ENCODE measurements at places on chromosomes 3 and 15. TPM values are rescaled to one million over a fixed set of nuclear protein-coding genes. Genes with fewer than 3 reads are reported as not detected.

DNA sequence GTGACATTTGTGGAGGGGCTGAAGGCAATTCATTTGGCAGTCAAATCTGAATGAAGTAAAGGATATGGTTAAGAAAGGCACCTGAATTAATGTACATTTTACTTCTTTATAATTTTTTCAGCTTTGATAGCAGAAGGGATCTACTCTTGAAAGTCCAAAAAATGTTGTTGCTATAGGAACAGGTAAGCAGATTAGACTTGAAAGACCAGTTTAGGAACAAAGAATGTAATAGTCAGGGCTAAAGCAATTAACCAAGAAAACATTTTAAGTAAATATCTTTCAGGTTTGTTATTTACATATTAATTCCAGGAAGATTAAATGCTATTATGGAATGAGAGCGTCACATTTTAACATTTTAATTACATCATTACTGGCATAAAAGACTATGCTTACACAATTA, 1.1 kb downstream of the ATP13A4 start:
- no peak for DNase-seq
- H3K27ac ChIP-seq: no peak overlapping the region
- H3K4me1 ChIP-seq: no peaks in the 10 kb centered on the region
- H3K36me3 ChIP-seq: no peaks in the 10 kb centered on the region
- no peak overlapping the region for H3K4me3 ChIP-seq
- peaks cover 10% of the 10 kb centered on the region for H3K27me3 ChIP-seq

- no peaks in the 10 kb centered on the region for H3K27me3 ChIP-seq
- H3K4me3 ChIP-seq: no peak overlapping the region
- no peaks in the 10 kb centered on the region for H3K36me3 ChIP-seq
- H3K27ac ChIP-seq: no peak overlapping the region
- DNase-seq: no peak
- H3K4me1 ChIP-seq: no peaks in the 10 kb centered on the region
These were observed 170.6 kb upstream of the EPHA3 start for GRCh38 chr3:88936831-88937230.

DNA sequence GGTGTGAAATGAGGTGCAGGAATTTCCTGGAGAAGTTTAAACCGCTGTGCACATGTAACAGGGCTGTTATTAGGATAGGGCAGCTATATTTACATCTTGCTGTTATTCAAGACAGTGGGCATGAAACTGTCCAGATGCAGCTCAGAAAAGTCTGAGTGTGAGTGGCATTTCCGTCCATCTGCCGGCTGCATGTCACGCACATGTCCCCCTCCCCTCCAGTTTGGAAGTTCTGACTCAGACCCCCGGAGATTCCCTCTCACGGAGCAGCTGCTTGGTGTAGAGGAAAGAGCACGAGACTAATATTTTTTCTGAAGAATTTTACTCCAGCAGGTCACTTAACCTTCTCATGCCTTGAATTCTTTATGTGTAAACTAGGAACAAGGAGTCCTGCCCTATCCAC, 69.8 kb downstream of the FEM1B start:
- H3K36me3 ChIP-seq: no peaks in the 10 kb centered on the region
- no peak for DNase-seq
- H3K4me1 ChIP-seq: no peaks in the 10 kb centered on the region
- H3K4me3 ChIP-seq: no peak overlapping the region
- no peaks in the 10 kb centered on the region for H3K27me3 ChIP-seq

- no peaks in the 10 kb centered on the region for H3K27me3 ChIP-seq
- H3K4me1 ChIP-seq: no peaks in the 10 kb centered on the region
- no peak for DNase-seq
- H3K36me3 ChIP-seq: no peaks in the 10 kb centered on the region
- H3K27ac ChIP-seq: no peak overlapping the region
These were observed 250.5 kb downstream of the ADAMTSL3 start for GRCh38 chr15:83904107-83905040.

- H3K4me1 ChIP-seq: no peaks in the 10 kb centered on the region
- DNase-seq: no peak
- H3K36me3 ChIP-seq: no peaks in the 10 kb centered on the region
- H3K4me3 ChIP-seq: no peak overlapping the region
These were observed 515.6 kb downstream of the SHQ1 start for GRCh38 chr3:72332689-72333088.

- DNase-seq: no peak
- no peak overlapping the region for H3K4me3 ChIP-seq
- no peak overlapping the region for H3K27ac ChIP-seq
- no peaks in the 10 kb centered on the region for H3K4me1 ChIP-seq
These were observed 415.5 kb downstream of the FHIT start for GRCh38 chr3:60835796-60836195.

GRCh38 chr3:28947751-28948150, 333.1 kb upstream of the RBMS3 start:
- no peaks in the 10 kb centered on the region for H3K4me1 ChIP-seq
- no peak for DNase-seq
- no peak overlapping the region for H3K27ac ChIP-seq
- H3K4me3 ChIP-seq: no peak overlapping the region
- no peaks in the 10 kb centered on the region for H3K27me3 ChIP-seq

GRCh38 chr3:111545349-111545748, 3.4 kb downstream of the CD96 start:
- no peak overlapping the region for H3K4me3 ChIP-seq
- no peaks in the 10 kb centered on the region for H3K4me1 ChIP-seq
- no peaks in the 10 kb centered on the region for H3K36me3 ChIP-seq
- H3K27ac ChIP-seq: no peak overlapping the region
- no peak for DNase-seq

GRCh38 chr15:42151736-42152135, 4.7 kb downstream of the PLA2G4F start:
- no peak overlapping the region for H3K27ac ChIP-seq
- H3K4me1 ChIP-seq: no peaks in the 10 kb centered on the region
- no peaks in the 10 kb centered on the region for H3K36me3 ChIP-seq
- DNase-seq: no peak
- no peaks in the 10 kb centered on the region for H3K27me3 ChIP-seq

GRCh38 chr3:178785961-178786360, 249.7 kb downstream of the KCNMB2 start:
- no peak overlapping the region for H3K27ac ChIP-seq
- no peak for DNase-seq
- H3K27me3 ChIP-seq: no peaks in the 10 kb centered on the region
- no peaks in the 10 kb centered on the region for H3K36me3 ChIP-seq

DNA sequence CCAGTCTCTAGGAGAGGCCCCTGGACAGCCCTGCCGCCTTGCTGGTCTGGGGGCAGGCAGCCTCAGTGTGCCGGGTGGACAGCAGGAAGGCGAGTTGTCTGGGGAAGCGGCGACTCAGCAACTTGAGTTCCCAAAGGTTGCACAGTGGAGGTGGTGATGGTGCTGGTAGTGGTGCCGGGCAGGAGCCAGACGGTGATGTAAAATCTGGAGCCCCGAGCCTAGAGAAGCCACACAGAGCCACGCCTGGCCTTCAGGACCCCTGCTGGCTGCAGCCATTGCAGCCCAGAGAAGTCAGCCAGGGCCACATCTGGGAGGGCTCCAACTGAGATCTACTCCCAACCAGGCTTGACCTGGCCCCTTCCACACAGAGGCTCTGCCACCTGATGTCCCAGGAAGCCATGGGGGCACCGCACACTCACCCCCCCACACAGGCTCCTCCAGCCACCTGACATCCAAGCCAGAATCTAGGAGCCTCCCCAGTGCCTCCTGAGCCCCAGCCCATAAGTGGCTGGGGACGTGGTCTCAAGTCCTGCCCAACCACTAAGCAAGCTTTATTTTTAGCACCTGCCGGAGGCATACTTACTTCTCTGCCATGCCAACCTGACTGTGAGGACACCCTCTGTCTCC, 8.8 kb downstream of the C3orf22 start:
- H3K27me3 ChIP-seq: no peaks in the 10 kb centered on the region
- DNase-seq: no peak
- no peaks in the 10 kb centered on the region for H3K4me1 ChIP-seq
- H3K27ac ChIP-seq: no peak overlapping the region

GRCh38 chr15:96774216-96774615, 443.7 kb downstream of the NR2F2 start:
- H3K36me3 ChIP-seq: no peaks in the 10 kb centered on the region
- H3K4me1 ChIP-seq: no peaks in the 10 kb centered on the region
- H3K4me3 ChIP-seq: no peak overlapping the region
- DNase-seq: no peak
- no peak overlapping the region for H3K27ac ChIP-seq

GRCh38 chr3:29609328-29609811, 328.5 kb downstream of the RBMS3 start:
- DNase-seq: no peak
- H3K36me3 ChIP-seq: no peaks in the 10 kb centered on the region
- no peak overlapping the region for H3K27ac ChIP-seq

DNA sequence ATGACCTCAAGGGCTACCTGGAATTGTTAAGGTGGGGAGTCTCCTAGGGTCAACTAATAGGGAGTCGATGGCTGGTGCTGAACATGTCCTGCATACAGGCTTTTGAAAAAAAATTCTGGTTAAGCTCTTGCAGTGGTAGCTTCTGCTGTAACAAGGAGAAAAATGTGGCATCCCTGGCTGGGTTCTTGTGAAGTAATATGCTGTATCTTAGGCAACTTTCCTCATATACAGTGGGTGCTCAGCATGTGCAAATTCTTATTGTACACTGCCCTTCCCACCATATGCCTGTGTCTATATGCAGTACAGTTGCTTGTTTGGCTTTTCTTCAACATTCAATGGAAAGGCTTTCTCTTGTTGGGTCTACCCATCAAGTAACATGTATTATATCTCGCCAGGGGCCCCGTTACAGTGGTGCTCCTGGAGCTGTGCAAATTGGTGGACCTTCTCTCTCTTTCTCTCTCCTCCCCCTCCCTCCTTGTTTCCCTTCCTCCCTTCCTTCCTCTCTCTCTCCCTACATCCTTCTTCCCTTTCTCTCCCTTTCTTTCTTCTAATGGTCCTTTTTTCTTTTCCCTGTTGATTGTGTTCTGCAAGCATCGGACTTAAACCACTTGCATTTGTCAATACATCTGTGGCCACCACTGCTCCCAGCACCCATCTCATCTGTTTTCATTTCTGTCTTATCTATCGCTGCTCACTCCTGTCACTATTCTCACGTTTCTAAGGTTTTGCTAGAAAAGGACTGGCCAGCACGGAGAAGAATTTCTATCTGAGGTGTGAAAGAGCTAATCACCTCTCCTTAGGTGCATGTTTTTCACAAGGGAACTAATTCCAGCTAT, 35.2 kb downstream of the TGFBR2 start:
- no peak overlapping the region for H3K4me3 ChIP-seq
- peaks cover 8% of the 10 kb centered on the region for H3K36me3 ChIP-seq
- no peaks in the 10 kb centered on the region for H3K4me1 ChIP-seq

- H3K36me3 ChIP-seq: no peaks in the 10 kb centered on the region
- H3K27me3 ChIP-seq: no peaks in the 10 kb centered on the region
- no peak overlapping the region for H3K27ac ChIP-seq
These were observed 67.2 kb downstream of the LIPC start for GRCh38 chr15:58498821-58499580.

DNA sequence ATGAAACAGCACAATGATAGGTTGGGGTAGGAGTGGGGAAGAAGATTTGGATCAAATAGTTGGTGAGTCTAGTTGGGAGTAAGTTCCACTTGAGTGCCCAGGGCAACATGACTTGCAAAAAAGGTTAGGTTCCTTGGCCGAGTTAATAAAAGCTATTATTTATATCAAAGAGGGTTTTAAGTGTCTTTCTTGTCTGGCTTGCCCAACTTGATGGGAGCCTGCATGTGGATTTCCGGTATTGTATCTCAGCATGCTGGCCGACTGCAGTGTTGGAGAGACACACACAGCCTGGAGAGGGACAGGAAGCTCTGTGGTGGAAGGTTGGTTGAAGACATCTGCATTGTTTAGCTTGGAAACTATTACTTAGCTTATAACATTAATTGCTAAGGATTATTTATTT, 449.5 kb upstream of the TBL1XR1 start:
- H3K27me3 ChIP-seq: no peaks in the 10 kb centered on the region
- H3K36me3 ChIP-seq: no peaks in the 10 kb centered on the region
- no peak overlapping the region for H3K4me3 ChIP-seq
- DNase-seq: no peak
- no peaks in the 10 kb centered on the region for H3K4me1 ChIP-seq
- peak overlapping the region; percentile 5 for H3K27ac ChIP-seq

GRCh38 chr3:102302020-102302419, 132.8 kb upstream of the ZPLD1 start:
- H3K4me1 ChIP-seq: no peaks in the 10 kb centered on the region
- no peaks in the 10 kb centered on the region for H3K36me3 ChIP-seq
- no peak overlapping the region for H3K4me3 ChIP-seq
- no peak for DNase-seq
- H3K27ac ChIP-seq: no peak overlapping the region

DNA sequence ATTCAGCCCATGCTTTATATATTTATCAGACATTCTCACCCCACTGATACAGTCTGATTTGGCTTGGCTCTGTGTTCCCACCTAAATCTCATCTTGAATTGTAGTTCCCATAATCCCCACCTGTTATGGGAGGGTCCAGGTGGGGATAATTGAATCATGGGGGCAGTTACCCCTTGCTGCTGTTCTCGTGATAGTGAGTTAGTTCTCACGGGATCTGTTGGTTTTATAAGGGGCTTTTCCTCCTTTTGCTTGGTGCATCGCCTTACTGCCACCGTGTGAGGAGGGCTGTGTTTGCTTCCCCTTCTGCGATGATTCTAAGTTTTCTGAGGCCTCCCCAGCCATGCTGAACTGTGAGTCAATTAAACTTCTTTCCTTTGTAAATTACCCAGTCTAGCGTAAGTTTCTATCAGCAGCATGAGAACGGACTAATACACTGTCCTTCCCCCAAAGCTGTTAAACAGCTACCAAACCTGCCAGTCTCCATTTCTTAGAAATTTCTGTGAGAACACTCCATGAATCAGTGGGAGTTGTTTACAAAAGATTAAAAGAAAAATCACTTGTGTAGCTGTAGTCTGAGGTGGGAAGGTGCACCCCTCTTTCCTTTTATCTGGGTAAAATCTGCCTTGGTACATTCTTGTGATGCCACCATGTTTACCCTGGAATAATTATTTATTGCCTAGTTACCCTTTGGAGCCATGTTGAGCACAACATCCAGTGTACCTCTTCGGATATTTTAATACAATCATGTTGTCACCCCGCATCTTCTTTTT, 160.5 kb downstream of the THSD4 start:
- H3K4me3 ChIP-seq: no peak overlapping the region
- peaks cover 38% of the 10 kb centered on the region for H3K4me1 ChIP-seq
- H3K27me3 ChIP-seq: no peaks in the 10 kb centered on the region
- H3K36me3 ChIP-seq: no peaks in the 10 kb centered on the region
- DNase-seq: no peak

GRCh38 chr15:93485438-93486327, 396.7 kb upstream of the RGMA start:
- no peak overlapping the region for H3K27ac ChIP-seq
- no peaks in the 10 kb centered on the region for H3K36me3 ChIP-seq
- no peak overlapping the region for H3K4me3 ChIP-seq
- H3K27me3 ChIP-seq: no peaks in the 10 kb centered on the region
- H3K4me1 ChIP-seq: no peaks in the 10 kb centered on the region

- no peak for DNase-seq
- H3K4me1 ChIP-seq: peaks cover under 1% of the 10 kb centered on the region
- H3K36me3 ChIP-seq: no peaks in the 10 kb centered on the region
- no peak overlapping the region for H3K27ac ChIP-seq
- H3K4me3 ChIP-seq: no peak overlapping the region
These were observed 179.9 kb upstream of the ANKRD28 start for GRCh38 chr3:15977598-15978232.

Gene MFAP1
- total RNA-seq: 29.7 TPM

Gene MANF
- total RNA-seq: 69.9 TPM

Gene IQCF5
- total RNA-seq: not detected

Gene CLRN1
- not detected for total RNA-seq

Gene FGF12
- total RNA-seq: 0.51 TPM

Gene FBXO40
- not detected for total RNA-seq

Gene IFT80
- total RNA-seq: 35.1 TPM
